Activated CD8-positive, alpha-beta memory T cell treated with anti-CD3 and anti-CD28 coated beads for 4 hours (primary cell): ENCODE measurements at places on chromosomes 4 and X.

DNA sequence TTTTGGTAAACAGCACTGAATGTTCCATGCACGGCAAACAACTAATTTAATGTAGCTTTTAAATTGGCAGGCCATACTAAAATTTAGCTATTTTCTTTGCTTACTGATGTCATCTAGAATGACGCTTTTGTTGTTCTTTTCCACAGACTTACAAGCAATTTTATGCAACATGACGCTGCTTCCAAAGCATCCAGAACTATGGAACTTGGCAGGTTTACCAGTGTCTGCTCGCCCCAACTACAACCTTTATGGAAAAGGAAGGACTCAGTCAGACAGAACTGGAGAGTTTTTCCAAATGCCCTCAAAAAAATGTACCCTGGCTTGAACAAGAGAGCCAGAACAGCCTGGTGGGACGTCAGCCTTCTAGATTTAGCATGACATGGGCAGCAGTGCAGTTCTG, 58.7 kb downstream of the ANOS1 start:
- no peak for DNase-seq

- DNase-seq: no peak
Observed at GRCh38 chrX:56572975-56573374, 9.5 kb downstream of the UBQLN2 start.

GRCh38 chr4:168993714-168994510, 16.1 kb downstream of the CBR4 start:
- no peak for DNase-seq

- DNase-seq: no peak
Observed at GRCh38 chr4:112348488-112349158, 51.5 kb downstream of the ALPK1 start.

DNA sequence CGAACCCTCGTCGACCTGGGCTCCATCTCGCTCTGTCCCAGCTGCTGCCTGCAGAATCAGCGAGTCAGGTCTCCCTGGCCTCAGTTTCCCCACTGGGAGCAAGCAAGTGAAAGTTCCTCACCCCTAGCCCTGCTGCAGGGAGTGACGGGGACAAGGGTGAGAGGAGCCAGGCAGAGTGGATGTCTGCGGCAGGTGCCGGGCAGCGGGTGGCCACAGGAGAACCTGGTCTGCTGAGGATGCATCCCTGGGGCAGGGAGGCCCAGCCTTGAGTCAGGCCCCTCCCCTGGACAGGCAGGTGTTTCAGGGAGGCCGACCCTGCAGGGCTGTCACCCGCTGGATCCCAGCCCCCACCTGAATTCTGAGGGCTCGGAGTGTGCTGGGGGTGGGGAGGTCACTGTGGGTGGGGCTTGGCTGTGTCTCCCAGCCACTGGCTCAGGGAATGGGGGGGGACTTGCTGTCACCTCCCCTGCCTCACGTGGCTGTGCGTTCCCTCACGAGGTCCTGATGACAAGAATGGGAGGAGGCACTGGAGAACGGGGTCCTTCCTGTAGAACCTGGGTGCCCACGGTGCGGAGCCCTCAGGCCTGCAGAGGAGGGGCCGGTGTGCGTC, 33.2 kb downstream of the LRPAP1 start:
- DNase-seq: no peak

GRCh38 chr4:39563346-39563847, 36.2 kb upstream of the UGDH start:
- no peak for DNase-seq

DNA sequence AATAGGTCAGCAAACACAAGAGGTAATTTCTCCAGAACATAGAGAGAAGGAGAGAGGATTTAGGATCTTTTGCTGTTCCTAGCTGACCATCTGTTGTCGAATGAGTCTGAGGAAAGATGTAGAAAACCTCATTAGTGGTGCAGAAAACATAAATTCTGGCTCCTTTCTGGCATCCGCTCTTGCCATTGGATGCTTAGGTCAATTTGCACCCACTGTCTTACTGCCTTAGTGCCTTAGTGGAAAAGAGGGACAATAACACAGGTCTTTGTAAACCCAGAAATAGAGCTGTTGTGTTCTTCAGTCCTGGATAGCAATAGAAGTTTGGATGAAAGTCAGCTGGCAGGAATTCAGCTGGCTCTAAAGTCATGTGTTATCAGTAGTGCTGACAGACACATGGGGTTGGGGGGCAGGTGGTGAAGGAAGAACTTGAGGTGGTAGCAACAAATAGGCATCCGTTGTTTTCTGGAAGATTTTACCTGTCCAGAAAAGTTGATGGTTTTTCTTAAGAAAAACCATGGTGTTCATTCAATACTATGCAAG, 78.2 kb downstream of the GLRA2 start:
- no peak for DNase-seq

- DNase-seq: no peak
Observed at GRCh38 chrX:67601771-67602170, 58.0 kb downstream of the AR start.

GRCh38 chr4:151304755-151305154, 20.6 kb downstream of the SH3D19 start:
- DNase-seq: no peak
